Thoracic aorta (tissue), 2 donors: ENCODE measurements at places on chromosomes 12 and 14. TPM values are rescaled to one million over a fixed set of nuclear protein-coding genes. Genes with fewer than 3 reads are reported as not detected.

GRCh38 chr12:106345746-106346145 is 11.8 kb upstream of the POLR3B start:
- peaks cover 6% of the 10 kb centered on the region for H3K4me1 ChIP-seq
- peaks cover 10% of the 10 kb centered on the region for H3K36me3 ChIP-seq
- no peak for DNase-seq
- H3K4me3 ChIP-seq, result no peak overlapping the region

GRCh38 chr14:104315169-104315568 is 176.8 kb downstream of the KIF26A start:
- H3K36me3 ChIP-seq, result no peaks in the 10 kb centered on the region
- no peak overlapping the region for H3K4me3 ChIP-seq
- no peak for DNase-seq
- H3K27ac ChIP-seq, result no peak overlapping the region
- H3K4me1 ChIP-seq, result no peaks in the 10 kb centered on the region
- H3K27me3 ChIP-seq, result no peaks in the 10 kb centered on the region

GDF3 gene
- not detected for total RNA-seq

- no peaks in the 10 kb centered on the region for H3K36me3 ChIP-seq
- no peaks in the 10 kb centered on the region for H3K4me1 ChIP-seq
Observed at GRCh38 chr14:76710056-76711010, 50.9 kb upstream of the VASH1 start.

GRCh38 chr12:111196532-111196931 is 172.4 kb downstream of the PHETA1 start:
- H3K27ac ChIP-seq, result no peak overlapping the region
- H3K27me3 ChIP-seq, result no peaks in the 10 kb centered on the region
- no peak overlapping the region for H3K4me3 ChIP-seq
- no peaks in the 10 kb centered on the region for H3K4me1 ChIP-seq
- DNase-seq, result no peak
- H3K36me3 ChIP-seq, result no peaks in the 10 kb centered on the region

DNA sequence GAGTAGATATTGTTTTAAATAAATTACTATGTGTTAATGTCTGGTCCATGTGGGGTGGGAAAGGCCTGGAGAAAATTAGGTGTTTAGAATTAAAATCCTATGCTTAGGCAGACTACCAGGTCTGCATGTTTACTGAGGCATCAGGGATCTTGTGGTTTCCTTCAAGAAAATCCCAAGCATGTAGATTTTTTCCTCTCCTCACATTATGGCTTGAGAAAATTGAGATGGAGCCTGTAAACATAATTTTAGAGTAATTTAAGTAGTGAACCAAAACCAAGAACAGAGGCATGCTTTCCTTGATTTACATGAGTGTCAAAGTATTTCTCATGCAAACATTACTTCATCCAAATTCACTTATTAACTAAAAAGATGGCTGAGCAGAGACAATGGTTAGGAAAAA is 823.7 kb downstream of the AACS start:
- no peaks in the 10 kb centered on the region for H3K36me3 ChIP-seq
- DNase-seq, result no peak
- no peak overlapping the region for H3K27ac ChIP-seq
- no peaks in the 10 kb centered on the region for H3K27me3 ChIP-seq
- H3K4me3 ChIP-seq, result no peak overlapping the region

- H3K27ac ChIP-seq, result no peak overlapping the region
- H3K4me3 ChIP-seq, result no peak overlapping the region
- no peak for DNase-seq
- no peaks in the 10 kb centered on the region for H3K27me3 ChIP-seq
- no peaks in the 10 kb centered on the region for H3K4me1 ChIP-seq
Observed at GRCh38 chr12:130706885-130707570, 9.1 kb downstream of the RIMBP2 start.

HSPA2 gene
- total RNA-seq, result 33.7 TPM

C3AR1 gene
- total RNA-seq, result 21.2 TPM

DNA sequence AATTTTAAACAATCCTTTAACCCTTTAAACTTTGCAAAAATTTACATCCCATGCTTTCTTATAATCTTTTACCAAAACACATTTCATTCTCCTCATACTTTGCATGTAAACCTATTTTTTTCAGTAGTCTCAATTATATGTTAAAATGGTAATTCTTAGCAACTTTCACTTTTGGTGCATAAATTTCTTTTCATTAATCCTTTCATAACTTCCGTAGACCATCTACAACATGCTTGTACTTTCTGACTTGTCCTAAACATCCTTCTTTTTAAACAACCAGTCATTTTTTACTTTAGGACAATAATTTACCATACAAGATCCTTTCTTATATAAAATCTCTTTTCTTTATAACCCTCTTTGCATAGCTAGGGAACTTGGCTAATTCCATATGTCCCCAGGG is 19.5 kb downstream of the CCDC91 start:
- H3K4me3 ChIP-seq, result no peak overlapping the region
- H3K36me3 ChIP-seq, result no peaks in the 10 kb centered on the region
- no peak overlapping the region for H3K27ac ChIP-seq
- no peaks in the 10 kb centered on the region for H3K4me1 ChIP-seq

ATN1 gene
- 109 TPM for total RNA-seq

DNA sequence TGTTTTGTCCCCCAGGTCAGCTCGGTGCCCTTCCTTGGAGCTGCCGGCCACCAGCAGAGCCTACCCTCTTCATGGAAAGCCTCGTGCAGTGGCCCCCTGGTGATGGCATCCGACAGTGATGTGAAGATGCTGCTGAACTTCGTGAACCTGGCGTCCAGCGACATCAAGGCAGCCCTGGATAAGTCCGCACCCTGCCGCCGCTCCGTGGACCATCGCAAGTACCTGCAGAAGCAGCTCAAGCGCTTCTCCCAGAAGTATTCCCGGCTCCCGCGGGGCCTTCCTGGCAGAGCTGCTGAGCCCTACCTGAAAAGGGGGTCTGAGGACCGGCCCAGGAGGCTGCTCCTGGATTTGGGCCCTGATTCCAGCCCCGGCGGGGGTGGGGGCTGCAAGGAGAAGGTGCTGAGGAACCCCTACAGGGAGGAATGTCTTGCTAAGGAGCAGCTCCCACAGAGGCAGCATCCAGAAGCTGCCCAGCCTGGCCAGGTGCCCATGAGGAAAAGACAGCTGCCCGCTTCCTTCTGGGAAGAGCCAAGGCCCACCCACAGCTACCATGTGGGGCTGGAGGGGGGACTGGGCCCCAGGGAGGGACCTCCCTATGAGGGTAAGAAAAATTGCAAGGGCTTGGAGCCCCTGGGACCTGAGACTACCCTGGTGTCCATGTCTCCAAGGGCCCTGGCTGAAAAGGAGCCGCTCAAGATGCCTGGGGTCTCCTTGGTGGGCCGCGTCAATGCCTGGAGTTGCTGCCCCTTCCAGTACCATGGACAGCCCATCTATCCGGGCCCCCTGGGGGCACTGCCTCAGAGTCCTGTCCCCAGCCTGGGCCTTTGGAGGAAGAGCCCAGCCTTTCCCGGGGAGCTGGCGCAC is 1.3 kb downstream of the FAM181A start:
- no peak for DNase-seq
- no peaks in the 10 kb centered on the region for H3K4me1 ChIP-seq
- peaks cover 23% of the 10 kb centered on the region for H3K36me3 ChIP-seq
- H3K27me3 ChIP-seq, result no peaks in the 10 kb centered on the region

RNASE7 gene
- not detected for total RNA-seq

DNA sequence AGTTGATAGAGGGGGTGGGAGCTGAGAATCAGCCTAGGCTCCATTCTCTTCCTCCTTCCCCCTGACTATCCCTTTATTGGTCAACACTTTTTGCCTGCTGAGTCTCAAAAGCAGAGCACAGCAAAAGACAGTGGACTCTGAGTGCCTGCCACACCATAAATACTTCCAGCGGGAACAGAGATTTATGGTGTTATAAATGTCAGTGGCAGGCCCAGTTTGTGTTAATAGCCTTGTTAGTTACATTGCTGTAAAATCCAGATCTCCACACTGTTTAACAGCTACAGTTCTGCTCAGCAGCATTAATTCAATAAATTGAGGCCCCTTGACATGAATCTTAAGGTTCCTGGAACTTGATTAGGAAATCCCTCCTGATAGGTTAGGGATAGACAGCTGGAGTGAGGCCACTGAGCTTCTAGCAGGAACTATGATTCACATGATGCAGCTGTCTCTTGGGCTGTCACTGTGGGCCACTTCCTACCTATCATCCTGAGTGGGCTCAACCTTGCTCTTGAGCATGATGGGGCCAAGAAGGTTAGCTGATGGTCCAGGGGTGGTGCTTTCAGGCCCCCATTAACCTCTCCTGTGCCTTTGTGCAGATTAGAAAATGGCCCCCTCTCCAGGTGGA is 295.2 kb upstream of the SRRM4 start:
- no peak overlapping the region for H3K4me3 ChIP-seq
- no peaks in the 10 kb centered on the region for H3K36me3 ChIP-seq
- H3K4me1 ChIP-seq, result no peaks in the 10 kb centered on the region
- no peak overlapping the region for H3K27ac ChIP-seq
- DNase-seq, result no peak
